ENCODE measurements at places on chromosomes 1 and 21.

DNA sequence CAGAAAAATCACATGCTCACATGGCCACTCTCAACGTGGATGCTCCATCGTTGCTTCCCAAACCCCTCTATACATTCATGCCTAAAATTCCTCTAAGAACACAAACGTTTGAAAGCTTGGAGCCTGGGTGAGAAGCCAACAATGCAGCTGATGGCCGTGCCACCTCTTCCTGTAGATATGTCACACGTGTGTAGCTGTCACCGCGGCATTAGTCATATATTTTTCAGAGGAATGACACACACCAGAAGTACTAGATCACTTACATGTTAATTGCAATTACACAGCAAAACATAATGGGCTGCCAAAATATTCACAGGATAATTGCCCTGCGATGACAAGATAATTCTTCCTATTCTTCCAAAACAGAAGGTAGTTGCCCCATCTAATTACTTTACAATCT lies 112.7 kb upstream of the BACE2 start:
- no peak for DNase-seq

DNA sequence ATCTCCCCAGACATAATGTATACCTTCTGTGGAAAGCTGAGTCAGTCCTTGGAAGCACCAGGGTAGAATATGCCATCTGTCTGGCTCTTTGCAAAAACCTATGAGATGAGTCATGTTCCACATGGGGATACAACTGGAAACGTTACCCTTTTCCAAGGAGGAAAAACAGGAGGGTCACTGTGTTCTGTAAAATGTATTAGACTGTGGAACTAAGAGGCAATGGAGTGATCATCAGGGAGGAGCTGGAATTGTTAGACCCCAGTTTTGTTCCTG lies 16.1 kb upstream of the PSMD4 start:
- DNase-seq: no peak

- DNase-seq: no peak
These were observed 1.0 kb downstream of the TRMT1L start for GRCh38 chr1:185155600-185156287.

DNA sequence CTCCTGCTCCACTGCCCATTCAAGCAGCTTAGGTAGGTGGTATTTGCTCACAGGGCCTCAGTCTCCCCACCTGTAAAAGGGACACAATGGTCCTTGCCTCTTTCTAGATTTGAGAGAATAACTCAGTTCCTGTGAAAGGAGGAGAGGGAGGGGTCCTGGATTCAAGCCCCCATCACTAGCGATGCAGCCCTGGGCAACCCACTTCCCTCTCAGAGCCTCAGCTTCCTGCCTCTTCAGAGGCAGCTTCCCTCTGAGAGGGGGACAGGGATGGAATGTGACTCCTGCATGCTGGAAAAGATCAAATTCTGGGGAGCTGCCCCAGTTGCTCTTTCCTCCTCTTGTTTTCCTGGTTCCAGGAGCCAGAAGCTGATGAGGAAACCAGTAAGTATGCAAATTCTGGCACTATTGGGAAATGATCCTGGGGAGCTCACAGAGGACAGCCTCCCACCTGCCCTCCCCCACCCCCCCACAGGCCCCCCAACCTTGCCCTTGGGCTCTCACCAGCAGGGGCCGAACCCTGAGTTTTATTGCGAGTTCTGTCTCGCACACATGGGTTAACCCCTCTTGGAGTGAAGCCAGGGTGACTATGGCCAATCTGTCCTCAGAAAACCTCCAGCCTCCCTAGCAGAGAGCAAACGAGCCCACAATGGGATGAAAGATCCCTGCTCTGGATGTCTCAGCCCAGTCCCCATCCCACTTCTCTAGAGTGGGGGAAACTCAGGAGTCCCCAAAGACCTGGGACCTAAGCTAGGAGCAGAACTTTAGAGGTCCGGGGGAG lies 11.7 kb downstream of the ZC3H12A start:
- DNase-seq: no peak

GRCh38 chr1:91854852-91855534 lies 31.0 kb downstream of the TGFBR3 start:
- DNase-seq: no peak

- DNase-seq: no peak
These were observed 794 bp downstream of the NID1 start for GRCh38 chr1:236063919-236064673.

DNA sequence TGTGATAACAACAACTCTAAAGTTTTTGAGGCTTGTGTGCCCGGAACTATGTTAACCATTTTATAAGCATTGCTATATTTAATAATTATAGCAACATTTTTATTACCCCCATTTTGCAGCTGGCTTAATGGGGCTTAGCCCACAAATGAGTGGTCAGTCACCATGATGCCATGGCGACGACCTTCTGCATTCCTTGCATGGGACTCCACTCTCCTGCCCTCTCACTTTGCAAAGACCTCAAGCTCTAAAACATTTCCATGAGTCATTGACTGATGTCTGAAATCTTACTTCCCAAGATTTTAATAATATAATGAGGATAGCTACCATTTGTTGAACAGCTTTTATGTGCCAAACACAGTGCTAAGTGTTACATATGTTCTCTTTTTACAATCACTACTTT lies 15.4 kb downstream of the NGF start:
- DNase-seq: no peak

GRCh38 chr1:25629836-25630235 lies 13.2 kb downstream of the MAN1C1 start:
- no peak for DNase-seq
